CD4-positive, alpha-beta T cell treated with Interleukin-15 for 1 hour (primary cell): ENCODE measurements at places on chromosomes 2 and 18.

GRCh38 chr2:133953524-133953923 is 300.3 kb upstream of the MGAT5 start:
- DNase-seq = no peak

DNA sequence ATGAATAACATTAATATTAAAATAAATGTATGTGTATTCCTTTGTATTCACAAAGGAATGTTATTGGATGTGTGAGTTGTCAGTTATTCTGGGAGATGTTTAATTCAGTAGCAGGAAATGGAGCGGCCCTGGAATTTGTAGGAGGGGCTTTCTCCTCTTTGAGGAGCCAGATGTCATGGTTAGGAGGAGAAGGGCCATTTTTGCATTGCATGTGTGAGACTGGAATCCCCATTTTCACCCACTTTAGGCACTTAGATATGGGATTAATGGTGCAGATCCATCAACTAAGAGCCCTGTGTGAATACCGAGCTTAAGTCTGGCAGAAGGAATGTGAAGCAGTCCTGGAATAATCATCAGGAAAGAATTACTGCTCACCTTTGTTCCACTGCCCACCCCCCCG is 439.2 kb downstream of the PARD3B start:
- DNase-seq = no peak

- no peak for DNase-seq
Measured at GRCh38 chr2:120832296-120833070, 96.8 kb downstream of the GLI2 start.

DNA sequence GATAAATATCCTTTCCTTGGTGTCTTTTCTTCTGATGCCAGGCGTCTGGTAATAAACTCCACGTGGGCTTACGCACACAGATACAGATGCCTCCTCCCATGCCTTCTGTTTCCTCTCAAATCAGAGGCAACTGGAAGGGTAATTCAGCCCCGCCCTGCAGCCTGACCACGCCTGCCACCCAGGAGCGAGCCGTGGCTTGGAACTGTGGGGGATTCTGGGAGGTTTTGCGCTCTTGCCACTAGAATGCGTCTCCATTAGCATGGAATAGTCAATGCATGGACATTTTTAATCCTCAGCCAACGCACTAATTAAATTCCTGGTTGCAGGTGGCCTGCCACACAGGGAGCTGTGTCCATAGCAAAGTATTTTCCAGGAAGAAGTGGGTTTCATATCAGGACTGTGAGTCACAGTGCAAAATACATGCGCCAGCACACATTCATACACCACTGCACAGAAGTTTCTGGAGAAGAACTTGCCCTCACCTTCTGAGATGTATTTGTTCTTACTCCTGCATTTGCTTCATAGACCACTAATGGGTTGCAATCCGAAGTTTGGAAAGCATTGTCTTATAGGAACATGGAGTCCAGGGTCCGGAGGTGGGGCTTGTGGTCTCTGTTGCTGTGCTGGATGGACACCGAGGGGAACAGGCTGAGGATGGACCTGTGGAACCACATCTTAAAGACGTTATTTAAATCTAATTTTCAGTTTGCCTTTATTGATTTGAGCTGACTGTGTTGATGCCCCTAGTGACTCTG is 151.4 kb downstream of the LDLRAD4 start:
- DNase-seq = no peak

DNA sequence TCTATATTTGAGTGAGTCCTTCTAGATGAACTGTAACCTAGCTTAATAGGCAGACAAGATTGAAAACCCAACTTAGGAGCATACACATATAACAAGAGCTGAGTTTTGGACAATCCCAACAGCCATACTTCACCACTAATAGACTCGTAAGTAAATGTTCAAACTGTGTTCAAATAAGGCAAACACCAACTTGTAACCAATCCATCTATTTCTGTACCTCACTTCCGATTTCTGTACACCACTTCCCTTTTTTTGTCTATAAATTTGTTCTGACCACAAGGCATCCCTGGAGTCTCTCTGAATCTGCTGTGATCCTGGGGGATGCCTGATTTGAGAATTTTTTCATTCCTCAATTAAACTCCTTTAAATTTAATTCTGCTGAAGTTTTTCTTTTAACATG is 1149.1 kb upstream of the NRXN1 start:
- DNase-seq = no peak

DNA sequence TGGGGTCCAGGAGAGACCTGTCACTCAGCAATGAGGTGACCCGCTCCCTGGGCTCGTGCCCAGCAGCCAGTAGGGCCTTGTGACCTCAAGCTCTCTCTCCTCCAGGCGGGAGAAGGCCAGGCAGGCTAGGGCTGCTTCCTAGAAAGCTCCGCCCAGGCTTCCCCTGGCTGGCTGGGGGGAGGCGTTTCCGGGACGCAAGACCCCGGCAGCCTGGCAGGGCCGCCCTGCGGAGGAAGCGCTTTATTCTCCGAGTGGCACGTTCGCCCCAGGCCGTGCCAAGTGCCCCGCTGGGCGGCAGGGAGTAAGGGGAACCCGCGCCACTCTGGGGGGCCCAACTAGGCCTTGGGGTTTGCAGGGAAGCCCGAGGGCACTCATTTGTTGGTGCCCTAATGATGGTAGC is 21.2 kb upstream of the EPAS1 start:
- no peak for DNase-seq

- no peak for DNase-seq
Measured at GRCh38 chr2:128790541-128791001, 471.9 kb upstream of the HS6ST1 start.
